ENCODE measurements at places on chromosomes 2 and 18.

DNA sequence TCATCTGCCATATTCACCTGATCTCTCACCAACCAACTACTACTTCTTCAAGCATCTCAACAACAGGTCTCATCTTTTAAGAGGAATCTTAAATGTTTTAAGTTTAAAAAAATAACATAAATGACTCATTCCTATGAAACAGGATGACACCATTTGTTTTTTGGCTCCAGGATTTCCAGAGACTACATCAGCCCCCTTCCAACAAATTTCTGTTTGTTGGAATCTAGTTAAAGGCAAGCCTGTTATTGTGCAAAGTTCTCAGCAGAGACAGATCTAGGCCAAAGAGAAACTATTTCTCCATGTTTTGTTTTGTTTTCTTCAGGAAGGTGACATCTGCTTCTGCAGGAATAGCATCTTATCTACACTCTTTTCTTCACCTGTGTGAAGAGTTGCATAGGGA lies 204.8 kb upstream of the SH3BP4 start:
- peak; percentile 47 for DNase-seq

GRCh38 chr2:120481446-120482194 lies 135.7 kb downstream of the INHBB start:
- DNase-seq = no peak

DNA sequence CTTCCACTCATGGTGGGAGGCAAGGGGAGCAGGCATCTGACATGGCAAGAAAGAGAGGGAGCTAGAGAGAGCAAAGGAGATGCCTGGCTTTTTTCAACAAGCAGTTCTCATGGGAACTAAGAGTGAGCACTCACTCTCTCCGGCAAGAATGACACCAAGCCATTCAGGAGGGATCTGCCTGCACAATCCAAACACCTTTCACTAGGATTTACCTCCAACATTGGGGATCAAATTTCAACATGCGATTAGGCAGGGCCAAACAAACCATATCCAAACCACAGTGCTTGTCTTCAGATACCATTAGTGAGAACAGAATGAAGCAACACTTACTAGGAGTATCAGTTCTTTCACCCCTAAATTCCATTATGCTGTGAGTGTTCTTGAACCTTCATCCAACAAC lies 77.3 kb downstream of the FIGN start:
- no peak for DNase-seq

DNA sequence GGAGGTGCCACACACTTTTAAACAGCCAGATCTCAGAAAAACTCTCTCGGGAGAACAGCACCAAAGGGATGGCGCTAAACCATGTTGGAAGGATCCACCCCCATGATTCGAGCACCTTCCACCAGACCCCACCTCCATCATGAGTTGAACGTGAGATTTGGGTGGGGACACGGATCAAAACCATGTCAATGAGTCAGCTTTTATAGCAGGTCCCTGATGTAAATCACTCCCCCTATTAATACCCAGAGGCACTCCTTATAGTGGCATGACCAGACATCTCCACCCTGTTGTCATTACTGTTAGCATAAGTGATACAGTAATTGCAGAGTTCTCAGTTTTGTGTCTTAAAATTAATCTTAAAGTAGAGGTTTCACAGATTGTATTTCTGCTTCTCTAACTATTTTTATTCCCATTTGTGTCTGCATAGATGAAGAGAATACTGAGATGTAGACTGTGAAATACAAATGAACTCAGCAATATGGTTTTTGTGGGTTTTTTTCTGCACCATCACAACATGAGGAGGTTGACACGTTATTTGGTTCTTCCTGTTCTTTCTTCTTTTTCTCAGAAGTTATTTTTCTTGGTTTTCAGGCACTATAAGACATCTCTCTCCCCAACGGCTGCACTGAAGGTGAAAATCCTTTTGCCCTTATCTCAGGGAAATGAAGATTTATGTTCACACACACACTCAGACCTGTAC lies 218.2 kb downstream of the ARL4C start:
- no peak for DNase-seq

DNA sequence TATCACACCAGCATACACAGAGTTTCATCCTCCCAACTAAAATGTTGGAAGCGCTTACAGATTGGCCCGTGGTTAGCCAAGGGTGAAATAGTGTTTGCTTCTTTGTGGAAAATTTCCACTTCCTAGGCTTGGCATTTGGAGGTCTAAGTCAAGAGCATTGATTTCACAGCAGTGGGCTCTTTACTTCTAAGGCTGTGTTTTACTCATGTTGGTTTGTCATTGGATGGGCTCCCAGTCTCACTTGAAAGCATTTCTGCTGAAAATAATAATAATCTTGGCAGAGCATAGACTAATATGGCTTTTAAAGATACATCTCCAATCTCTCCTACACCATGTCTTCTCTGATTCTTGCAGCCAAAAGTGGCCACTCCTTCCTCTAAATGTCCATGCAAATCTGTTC lies 82.9 kb downstream of the DYNAP start:
- DNase-seq = no peak

DNA sequence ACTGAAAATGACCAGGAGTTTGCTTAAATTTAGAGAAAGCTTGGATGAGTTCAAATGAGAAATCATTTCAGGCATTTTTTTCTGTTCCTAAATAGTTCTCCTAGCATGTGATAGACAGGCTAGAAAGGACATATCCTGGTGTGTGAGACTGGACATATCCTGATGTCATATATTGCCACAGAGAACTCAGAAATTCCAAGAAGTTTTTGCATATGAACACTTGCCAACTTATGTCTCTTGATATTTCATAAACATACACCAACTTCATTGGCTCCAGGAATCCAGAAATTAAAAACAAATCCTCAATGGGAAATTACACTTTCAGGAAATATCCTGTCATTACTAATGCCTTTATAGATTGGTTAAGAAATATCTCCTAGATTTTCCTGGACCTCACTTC lies 2.9 kb upstream of the SERPINB4 start:
- peak; percentile 65 for DNase-seq

- DNase-seq = no peak
Observed at GRCh38 chr18:65725251-65726050, 25.4 kb upstream of the CDH7 start.

DNA sequence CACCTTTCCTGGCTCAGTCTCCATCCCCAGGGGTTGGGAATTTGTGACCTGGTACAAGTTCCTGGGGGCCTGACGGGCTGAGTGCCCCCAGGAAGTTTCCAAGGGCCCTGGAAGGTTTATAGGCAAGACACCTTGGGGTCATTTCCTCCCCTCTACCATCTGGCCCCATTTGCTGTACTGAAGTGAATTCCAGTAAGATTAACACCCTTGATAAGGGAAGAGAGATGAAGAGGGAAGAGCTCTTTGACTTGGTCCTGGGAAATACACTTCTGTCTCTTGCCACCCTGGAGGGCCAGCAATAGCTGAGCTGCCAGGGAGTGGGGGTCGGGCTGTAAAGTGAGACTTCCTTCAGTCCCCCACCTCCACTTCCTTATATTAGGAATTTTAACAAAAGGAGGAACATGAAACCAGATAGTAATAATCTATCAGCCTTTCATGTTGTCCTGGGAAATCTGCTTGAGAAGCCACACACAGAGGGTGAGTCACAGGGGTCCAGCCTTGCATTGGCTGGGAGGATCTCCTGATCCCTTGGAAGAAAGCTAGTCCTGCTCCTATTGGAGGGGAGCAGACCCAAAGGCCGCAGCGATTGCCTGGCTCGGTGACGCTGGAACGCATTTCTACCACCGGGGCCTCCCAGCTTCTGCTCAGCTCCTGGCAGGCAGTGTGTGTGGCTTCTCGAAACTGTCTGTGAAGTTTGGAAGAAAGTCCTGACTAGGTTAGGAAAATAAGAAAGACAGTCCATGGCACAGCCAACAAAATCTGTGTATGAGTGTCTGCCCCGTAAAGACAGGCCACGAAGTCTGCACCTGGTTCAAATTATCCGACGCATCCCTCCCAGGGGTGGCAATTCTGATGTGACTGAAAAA lies 87.3 kb downstream of the ACAA2 start:
- peak; percentile 98 for DNase-seq

DNA sequence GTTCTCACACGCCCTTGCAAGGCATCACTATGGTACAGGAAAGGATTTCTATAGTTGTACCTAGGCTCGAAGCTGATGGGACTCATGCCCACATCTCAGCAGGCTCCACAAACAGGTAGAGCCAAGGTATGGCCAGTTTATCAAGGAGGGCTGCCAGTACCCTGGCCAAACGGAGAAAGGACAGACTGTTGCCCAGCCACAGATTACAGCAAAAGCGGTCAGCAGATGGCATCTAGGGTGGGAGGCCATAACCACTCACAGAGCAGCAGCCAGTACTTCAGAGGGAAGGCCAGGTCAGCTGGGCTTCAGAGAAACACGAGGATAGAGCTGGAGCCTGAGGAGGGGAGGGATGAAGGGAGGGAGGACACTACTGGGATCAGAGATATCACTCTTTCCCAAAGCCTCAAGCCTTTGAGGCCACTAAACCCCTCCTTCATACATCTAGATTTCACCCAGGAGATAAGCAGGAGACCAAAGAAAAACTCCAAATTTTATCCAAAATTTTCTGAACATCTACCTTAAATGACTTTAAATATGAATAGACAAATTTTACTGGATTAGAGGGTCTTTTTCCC lies 904.2 kb upstream of the NXPH2 start:
- no peak for DNase-seq

DNA sequence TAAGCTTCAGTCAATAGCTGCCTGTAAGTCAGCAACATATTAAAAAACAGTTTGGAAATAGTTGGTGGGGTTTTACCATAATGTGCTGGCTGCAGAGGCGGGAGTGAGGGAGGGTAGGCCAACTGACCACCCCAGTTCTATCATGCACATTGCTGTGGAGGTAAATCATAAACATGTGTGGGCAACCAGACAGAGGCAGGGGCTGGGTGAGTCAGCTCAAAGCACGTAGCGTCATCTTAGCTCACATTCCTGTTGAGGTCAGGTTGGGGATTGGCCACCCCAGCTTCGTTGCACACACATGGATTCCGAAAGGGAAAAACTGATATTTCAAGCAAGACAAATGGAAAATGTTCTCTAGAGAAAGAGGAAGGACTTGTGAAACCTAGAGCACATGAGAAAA lies 19.5 kb downstream of the GPR45 start:
- DNase-seq = peak; percentile 92

GRCh38 chr2:48279344-48280090 lies 250.4 kb upstream of the STON1 start:
- DNase-seq = no peak

DNA sequence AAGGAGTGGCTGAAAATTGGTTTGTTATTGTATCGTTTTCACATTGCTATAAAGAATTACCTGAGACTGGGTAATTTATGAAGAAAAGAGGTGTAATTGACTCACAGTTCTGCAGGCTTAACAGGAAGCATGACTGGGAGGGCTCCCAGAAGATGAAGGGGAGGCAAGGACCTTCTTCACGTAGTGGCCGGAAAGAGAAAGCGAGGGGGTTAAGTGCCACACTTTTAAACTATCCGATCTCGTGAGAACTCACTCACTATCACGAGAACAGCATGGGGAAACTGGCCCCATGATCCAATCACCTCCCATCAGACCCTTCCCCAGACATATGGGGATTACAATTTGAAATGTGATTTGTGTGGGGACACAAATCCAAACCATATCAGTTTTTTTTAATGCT lies 81.6 kb downstream of the FBXO15 start:
- no peak for DNase-seq

GRCh38 chr2:176542476-176542875 lies 273.2 kb downstream of the MTX2 start:
- no peak for DNase-seq

DNA sequence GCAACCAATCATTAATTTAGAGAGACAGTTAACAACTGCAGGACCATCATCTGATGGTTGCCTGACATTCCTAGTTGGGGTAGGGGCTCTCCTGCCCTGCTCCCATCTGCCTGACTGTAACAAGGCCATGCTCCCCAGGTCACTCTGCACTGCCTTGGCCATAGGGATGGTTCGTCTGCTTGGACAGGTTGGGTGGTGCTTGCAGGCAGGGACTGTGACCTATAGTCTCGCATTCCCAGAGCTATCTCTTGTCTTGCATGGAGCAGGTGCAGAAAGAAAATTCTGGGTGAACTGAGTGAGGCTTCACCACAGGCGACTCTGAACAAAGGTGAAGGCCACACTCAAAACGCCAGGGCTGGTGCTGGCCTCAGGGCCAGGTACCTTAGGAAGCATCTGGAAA lies 64.7 kb downstream of the EMILIN2 start:
- no peak for DNase-seq

DNA sequence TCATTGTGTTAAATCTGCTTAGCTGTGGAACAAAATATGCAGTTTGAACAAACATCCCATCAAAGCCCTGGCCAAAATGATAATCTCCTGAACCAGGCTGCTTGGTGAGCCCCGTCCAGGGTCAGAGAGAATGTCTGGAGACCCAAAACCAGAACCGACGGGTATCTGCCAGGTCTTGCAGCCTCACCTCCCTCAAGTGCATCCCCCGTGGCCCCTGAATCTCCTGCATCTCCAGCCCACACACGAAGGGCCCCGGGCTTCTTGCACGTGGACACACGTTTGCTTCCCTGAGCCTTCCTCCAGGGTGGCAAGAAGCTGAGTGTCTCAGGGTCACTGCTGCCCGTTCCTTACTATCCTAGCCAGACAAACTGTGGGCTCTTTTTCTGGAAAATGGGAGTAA lies 50.5 kb upstream of the PXDN start:
- no peak for DNase-seq

- DNase-seq = no peak
Observed at GRCh38 chr2:159410276-159410675, 123.8 kb upstream of the WDSUB1 start.

DNA sequence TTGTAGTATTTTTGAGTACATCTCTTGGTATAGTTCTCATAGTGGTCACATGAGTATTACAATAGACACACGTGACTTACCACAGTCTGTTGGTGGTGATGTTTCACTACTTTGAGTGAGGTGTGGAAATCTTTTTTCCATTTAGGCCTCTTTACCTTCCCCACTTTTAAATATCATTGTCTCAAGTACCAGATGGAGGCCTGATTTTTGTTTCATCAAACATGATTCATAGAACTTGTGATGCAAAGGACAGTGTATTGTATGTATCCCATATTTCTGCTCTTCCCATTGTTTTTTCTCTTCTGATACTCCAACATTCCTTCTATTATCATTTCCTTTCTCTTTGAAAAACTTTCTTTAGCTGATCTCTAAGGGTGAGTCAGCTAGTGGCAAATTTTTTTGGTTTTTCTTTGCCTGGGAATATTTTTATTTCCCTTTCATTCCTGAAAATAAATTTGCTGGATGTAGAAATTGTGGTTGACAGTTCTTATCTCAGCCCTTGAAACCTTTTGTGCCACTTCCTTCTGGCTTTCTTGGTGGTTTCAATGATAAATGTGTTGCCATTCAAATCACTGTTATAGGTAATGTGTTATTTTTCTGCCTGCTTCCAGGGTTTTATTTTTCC lies 32.8 kb downstream of the RFX8 start:
- peak; percentile 74 for DNase-seq

Measured in fibroblast of skin of scalp (primary cell).